ENCODE measurements at places on chromosomes 4 and X. TPM values are rescaled to one million over a fixed set of nuclear protein-coding genes. Genes with fewer than 3 reads are reported as not detected.
A peak's percentile ranks its signal among the peaks of the same experiment; 100 is the strongest.

AFM gene
- 0.28 TPM for total RNA-seq

PPARGC1A gene
- 8.9 TPM for total RNA-seq

ZNF280C gene
- 1.1 TPM for total RNA-seq

TFDP3 gene
- not detected for total RNA-seq

NSG1 gene
- 0.56 TPM for total RNA-seq

- peak; percentile 79 for DNase-seq
- H3K4me3 ChIP-seq = peak within 1 kb of the TSS; percentile 48
- H3K27ac ChIP-seq = peak within 1 kb of the TSS; percentile 67
- no peaks in the 10 kb centered on the region for H3K36me3 ChIP-seq
- H3K27me3 ChIP-seq = no peaks in the 10 kb centered on the region
Observed at GRCh38 chrX:103376118-103376978, at the start of gene BEX3. TSS of gene BEX3 (plus strand) at chrX:103376538. CDS start at chrX:103377522, 984 bp downstream.

GRCh38 chrX:57752866-57753265 is 72.8 kb upstream of the NLRP2B start:
- no peaks in the 10 kb centered on the region for H3K27me3 ChIP-seq
- no peaks in the 10 kb centered on the region for H3K36me3 ChIP-seq
- no peak overlapping the region for H3K27ac ChIP-seq
- H3K4me1 ChIP-seq = no peaks in the 10 kb centered on the region

GRCh38 chr4:104989371-104989770 is 157.3 kb upstream of the TET2 start:
- H3K27me3 ChIP-seq = no peaks in the 10 kb centered on the region
- no peak overlapping the region for H3K4me3 ChIP-seq
- no peaks in the 10 kb centered on the region for H3K4me1 ChIP-seq
- H3K27ac ChIP-seq = no peak overlapping the region
- no peaks in the 10 kb centered on the region for H3K36me3 ChIP-seq

GRCh38 chr4:4717692-4718091 is 141.8 kb upstream of the MSX1 start:
- no peak overlapping the region for H3K4me3 ChIP-seq
- no peaks in the 10 kb centered on the region for H3K36me3 ChIP-seq
- H3K27me3 ChIP-seq = no peaks in the 10 kb centered on the region
- H3K27ac ChIP-seq = no peak overlapping the region
- H3K4me1 ChIP-seq = no peaks in the 10 kb centered on the region

DNA sequence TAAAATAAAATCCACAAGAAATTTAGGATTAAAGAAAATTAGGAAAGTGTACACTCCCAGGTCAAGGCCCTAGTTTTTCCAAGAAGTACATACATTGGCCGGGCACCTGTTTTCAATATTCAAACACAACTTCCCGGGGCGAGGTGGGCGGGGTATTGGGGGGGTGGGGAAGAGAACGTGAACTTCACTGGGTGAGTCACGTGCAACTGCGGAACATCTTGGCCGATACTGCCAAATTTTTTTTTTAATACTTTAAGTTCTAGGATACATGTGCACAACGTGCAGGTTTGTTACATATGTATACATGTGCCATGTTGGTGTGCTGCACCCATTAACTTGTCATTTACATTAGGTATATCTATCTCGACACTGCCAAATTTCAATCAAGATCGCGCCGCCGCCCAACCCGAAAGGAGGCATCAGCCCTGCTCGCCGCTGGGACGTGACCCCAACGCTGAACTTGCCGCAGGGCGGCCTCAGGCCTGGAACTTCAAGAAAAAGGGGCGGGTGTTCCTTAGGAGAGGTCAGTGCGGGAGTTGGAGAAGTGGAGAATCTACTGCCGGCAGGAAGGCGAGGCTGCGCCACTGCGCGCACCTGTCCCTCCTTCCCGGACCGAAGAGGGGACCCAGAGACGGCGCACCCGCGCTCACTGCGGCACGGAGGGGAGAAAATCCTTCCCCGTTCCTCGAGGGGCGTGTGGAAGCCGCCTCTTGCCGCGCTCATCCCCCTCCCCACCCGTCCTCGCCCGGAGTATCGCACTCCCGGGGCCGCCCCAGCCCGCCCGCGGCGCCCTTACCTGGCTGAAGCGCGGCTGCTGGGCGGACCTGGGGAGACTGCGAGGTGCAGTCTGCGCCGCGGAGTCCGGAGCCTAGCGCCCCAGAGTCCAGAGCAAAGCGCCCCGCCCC is at the start of gene TEC:
Gene TEC, minus strand, starts transcription at position 883 of the 905 bp plus-strand sequence. CDS start 41,224 bp downstream, outside the sequence.
- H3K36me3 ChIP-seq = no peaks in the 10 kb centered on the region
- peak; percentile 77 for DNase-seq
- H3K27me3 ChIP-seq = no peaks in the 10 kb centered on the region
- H3K4me1 ChIP-seq = no peaks in the 10 kb centered on the region
- H3K4me3 ChIP-seq = peak within 1 kb of the TSS; percentile 54

DNA sequence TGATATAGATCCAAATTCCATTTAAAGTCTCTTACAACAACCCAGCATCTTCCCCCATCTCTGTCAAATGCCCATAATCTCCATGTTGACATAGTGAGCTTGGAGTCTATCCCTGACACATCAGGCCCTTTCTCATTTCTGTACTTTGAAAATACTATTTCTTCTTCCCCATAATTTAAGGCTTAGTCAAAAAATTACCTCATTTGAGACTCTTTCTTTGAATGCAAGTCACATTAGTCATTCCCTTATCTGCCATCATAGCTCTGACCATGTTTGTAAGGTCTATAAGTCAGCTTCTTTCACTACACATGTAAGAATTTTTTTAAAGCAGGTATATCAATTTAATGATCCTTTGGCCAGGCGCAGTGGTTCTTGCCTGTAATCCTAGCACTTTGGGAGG is 99.9 kb downstream of the DDX60 start:
- no peaks in the 10 kb centered on the region for H3K36me3 ChIP-seq
- H3K4me3 ChIP-seq = no peak overlapping the region
- DNase-seq = no peak
- H3K27ac ChIP-seq = no peak overlapping the region
- no peaks in the 10 kb centered on the region for H3K4me1 ChIP-seq

DNA sequence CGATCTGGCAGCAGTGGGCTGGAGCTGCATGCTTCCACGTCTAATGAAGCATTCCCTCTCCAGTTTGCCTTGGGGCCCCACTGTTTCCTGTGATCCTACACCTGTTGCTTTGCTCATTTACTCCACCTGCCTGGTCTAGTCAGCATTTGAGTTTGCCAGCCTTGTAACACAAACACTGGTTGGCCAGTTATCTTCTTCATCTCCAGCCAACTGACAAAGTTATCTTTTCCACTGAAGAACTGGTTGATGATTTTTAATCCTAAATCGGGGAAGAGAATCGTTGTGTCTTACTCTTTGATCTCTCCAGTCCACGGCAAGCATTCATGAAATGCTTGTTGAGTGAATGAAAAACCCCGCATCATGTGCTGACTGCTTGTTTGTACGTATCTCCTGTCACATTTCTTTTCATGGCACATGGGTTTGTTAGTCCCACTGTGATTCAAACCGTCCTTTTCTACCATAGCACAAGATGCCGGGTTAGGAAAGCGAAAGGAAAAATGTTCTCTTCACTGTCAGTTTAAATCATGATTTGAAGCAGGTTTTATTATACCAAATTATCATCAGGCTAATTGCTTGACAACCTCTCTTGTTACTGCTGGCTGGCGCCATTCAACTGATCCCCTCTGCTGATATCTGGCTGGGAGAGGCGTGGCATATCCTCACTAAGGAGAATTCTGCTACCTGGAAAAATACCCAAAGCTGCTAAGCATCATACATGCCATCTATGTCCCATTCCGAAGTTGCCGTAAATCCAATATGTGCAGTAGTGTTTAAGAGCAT is 144.8 kb downstream of the SHROOM3 start:
- H3K27me3 ChIP-seq = no peaks in the 10 kb centered on the region
- no peak overlapping the region for H3K27ac ChIP-seq
- H3K4me3 ChIP-seq = no peak overlapping the region

GRCh38 chr4:173014113-173014558 is 154.5 kb upstream of the GALNT7 start:
- H3K4me3 ChIP-seq = no peak overlapping the region
- DNase-seq = no peak
- no peak overlapping the region for H3K27ac ChIP-seq
- H3K27me3 ChIP-seq = no peaks in the 10 kb centered on the region

DNA sequence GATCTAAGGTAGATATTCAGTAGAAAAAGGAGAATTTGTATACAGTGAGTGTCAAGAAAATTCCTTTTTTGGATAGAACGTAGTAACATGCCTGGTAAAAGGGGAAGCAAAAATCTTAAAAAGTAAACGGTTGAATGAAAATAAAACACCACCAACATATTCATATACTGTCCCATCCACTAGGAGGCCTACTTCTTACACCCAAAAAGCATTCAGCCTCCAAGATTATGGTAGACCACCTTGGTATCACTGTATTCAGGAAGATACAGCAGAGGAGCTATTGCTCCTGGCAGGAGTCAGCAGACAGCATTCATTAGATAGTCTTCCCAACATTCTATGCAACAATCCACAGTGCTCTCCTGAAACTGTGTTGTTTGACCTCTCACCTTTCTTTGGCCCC is 274.6 kb upstream of the MAGEB2 start:
- no peak overlapping the region for H3K27ac ChIP-seq
- no peak overlapping the region for H3K4me3 ChIP-seq
- DNase-seq = no peak
- no peaks in the 10 kb centered on the region for H3K36me3 ChIP-seq
- no peaks in the 10 kb centered on the region for H3K27me3 ChIP-seq

DNA sequence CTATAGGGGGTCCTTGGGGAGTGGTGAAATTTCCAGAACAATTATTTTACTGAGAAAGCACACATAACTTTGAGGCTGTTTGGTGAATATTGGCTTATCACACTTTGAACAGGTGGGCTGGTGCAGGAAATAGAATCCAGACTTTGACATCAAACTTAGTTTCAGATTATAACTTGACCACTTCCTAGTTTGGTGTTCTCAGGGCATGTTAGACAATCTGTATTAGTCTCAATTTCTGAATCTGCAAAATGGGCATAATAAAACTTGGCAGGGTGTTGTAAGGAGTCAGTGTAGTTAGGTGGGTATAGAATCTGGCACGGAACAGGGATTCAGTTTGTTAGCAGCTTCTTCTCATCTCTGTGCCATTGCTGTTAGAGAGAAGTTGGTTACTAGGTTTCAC is 43.3 kb upstream of the MBNL3 start:
- no peaks in the 10 kb centered on the region for H3K36me3 ChIP-seq
- no peaks in the 10 kb centered on the region for H3K4me1 ChIP-seq
- no peak overlapping the region for H3K4me3 ChIP-seq
- no peak for DNase-seq
- H3K27me3 ChIP-seq = peaks cover 30% of the 10 kb centered on the region
- H3K27ac ChIP-seq = no peak overlapping the region

GRCh38 chrX:135347381-135348016 is 38.2 kb downstream of the ETDC start:
- H3K4me1 ChIP-seq = no peaks in the 10 kb centered on the region
- no peaks in the 10 kb centered on the region for H3K27me3 ChIP-seq
- H3K4me3 ChIP-seq = no peak overlapping the region
- H3K36me3 ChIP-seq = no peaks in the 10 kb centered on the region
- no peak overlapping the region for H3K27ac ChIP-seq

- no peaks in the 10 kb centered on the region for H3K4me1 ChIP-seq
- DNase-seq = no peak
- H3K27me3 ChIP-seq = no peaks in the 10 kb centered on the region
- H3K4me3 ChIP-seq = no peak overlapping the region
- no peak overlapping the region for H3K27ac ChIP-seq
Observed at GRCh38 chrX:10120331-10120730, 36.4 kb upstream of the CLCN4 start.

GRCh38 chr4:40731792-40732245 is 17.9 kb upstream of the NSUN7 start:
- DNase-seq = peak; percentile 61
- no peaks in the 10 kb centered on the region for H3K27me3 ChIP-seq
- no peak overlapping the region for H3K4me3 ChIP-seq
- no peaks in the 10 kb centered on the region for H3K36me3 ChIP-seq
- H3K27ac ChIP-seq = peak overlapping the region; percentile 34

- no peaks in the 10 kb centered on the region for H3K4me1 ChIP-seq
- no peak for DNase-seq
- no peaks in the 10 kb centered on the region for H3K27me3 ChIP-seq
- no peak overlapping the region for H3K4me3 ChIP-seq
Observed at GRCh38 chr4:139167774-139168444, 9.1 kb downstream of the ELF2 start.

DNA sequence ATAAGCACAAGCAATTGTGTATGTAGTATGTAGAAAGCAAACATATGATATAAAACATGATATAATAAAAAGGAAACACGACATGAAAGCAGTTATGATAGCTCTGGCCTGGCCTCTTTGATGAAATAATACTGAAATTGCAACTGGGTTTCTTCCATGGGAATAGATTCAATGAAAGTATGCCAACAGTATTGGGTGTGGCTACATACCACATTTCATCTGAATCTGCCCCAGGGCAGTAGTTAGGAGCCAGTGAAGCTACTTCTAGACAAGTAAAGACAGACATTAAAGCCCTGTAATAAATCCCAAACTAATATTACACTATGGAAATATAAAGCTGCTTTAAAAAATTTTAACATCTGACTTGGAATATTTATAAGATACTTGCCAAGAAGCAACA is 207.3 kb downstream of the FBXW7 start:
- H3K36me3 ChIP-seq = peaks cover 20% of the 10 kb centered on the region
- H3K4me1 ChIP-seq = no peaks in the 10 kb centered on the region
- no peak overlapping the region for H3K4me3 ChIP-seq
- DNase-seq = no peak

- no peak for DNase-seq
- no peak overlapping the region for H3K27ac ChIP-seq
- no peak overlapping the region for H3K4me3 ChIP-seq
- H3K36me3 ChIP-seq = no peaks in the 10 kb centered on the region
- no peaks in the 10 kb centered on the region for H3K4me1 ChIP-seq
Observed at GRCh38 chr4:13212936-13213335, 271.2 kb downstream of the RAB28 start.

DNA sequence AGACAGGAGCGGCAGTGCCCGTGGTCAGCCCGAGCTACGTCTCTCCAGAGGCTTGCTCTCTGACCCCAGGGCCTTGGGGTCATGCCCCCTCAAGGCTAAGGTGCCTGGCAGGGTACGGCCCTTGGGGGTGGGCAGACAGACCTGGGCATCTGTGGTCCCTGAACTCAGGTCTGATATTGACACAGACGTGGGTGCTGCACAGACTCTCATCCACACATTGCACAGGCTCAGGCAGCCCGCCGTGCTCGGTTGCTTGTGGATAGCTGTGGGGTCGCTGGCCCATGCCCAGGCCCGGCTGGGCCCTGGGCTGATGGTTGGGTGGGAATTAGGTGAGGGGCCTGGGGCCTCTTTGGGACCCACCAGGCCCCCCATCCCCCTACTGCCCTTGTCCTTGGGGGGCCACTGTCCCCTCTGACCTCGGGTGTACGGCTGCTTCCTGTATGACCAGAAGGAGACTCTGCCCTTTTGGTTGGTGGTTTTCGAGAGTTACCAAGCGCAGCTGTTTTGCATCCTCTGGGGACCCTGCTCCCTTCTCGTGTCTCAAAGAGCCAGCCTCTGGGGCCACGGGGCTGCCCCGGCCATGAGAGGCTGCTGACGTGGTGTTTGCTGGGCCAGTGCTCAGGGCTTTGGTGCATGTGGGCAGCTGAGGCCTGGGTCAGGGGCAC is 10.1 kb downstream of the FGFRL1 start:
- no peaks in the 10 kb centered on the region for H3K27me3 ChIP-seq
- no peaks in the 10 kb centered on the region for H3K4me1 ChIP-seq
- peaks cover 6% of the 10 kb centered on the region for H3K36me3 ChIP-seq
- H3K27ac ChIP-seq = no peak overlapping the region
- no peak for DNase-seq

Data from pancreas (tissue), 10 donors.